ENCODE measurements at places on chromosomes 7 and 10.

DNA sequence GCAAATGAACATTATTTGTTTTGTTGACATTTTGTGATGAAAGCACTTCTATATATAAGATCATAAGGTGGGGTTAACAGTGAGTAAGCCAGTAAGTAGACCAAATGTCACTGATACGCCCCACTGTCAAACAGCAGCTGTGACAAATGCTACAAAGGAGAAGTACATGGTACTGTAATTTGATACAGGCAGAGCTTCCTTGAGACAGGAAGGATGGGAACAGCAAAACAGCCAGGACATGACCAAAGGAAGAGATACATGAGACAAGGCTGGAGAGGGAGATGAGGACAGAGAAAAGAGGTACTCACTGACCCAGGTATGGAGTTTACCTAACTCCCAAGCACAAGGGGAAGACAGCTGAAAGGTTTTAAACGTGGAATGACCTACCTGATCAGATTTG lies 127.0 kb downstream of the SRPK2 start:
- DNase-seq: no peak

DNA sequence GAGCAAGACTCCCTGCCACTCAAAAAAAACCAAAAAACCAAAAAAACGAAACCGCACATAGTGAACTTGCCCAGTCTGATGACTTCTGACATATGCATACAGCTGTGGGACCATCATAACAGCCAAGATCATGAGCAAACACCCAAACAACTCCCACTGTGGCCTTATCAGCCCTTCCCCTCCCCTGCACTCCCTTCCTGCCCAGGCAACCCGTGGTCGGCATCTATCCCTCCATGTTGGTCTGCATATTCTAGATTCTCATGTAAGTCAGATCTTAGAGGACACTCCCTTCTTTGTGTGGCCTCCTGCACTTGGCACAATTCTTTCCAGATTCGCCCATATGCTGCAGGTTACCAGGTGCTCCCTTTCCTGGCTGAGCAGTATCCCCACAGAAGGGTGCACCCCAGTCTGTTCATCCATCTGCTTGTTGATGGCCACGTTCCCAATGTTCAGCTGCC lies 72.8 kb downstream of the GNA12 start:
- DNase-seq: no peak

GRCh38 chr10:122102146-122102868 lies 113.3 kb downstream of the TACC2 start:
- DNase-seq: no peak

DNA sequence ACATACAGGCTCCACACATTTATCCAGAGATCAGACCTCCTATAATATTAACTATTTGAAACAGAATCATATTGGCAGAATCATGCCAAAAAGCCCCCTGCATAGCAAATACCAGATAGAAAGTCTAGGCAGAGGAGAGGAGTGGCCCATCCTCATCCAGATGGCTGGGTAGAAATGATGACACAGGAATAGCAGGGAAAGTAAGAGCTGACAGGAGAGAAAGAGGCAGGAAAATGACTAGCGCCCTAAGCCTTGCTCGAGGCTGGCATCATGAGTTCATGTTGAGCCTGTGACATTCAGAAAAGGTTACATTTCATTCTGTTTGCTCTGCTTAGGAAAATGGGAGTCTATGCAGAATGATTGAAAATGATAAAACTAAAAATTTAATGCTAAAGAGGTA lies 27.6 kb downstream of the WIPF3 start:
- no peak for DNase-seq

DNA sequence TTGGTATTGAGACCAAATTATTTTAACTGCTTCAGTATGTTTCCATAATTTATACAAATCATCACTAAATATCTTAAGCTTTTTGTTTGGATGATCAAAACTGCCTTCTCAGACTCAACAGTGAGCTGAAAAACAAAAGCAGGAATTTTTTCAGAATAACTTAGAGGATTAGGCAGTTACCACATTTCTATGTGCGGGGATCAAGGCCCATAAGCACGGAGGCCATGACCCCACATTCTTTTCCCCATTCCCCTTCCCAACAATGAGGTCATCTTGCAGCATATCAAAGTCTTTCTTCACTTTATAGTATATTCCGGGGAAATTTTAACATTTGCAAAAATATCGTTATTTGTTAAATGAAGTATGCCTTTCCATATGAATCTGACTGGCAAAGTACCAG lies 125.8 kb downstream of the ELMO1 start:
- DNase-seq: no peak

- peak; percentile 80 for DNase-seq
These were observed 11.9 kb downstream of the SSC4D start for GRCh38 chr7:76397409-76398183.

Measured in T-helper 9 cell (primary cell).